ENCODE measurements at places on chromosomes 4 and X. TPM values are rescaled to one million over a fixed set of nuclear protein-coding genes. Genes with fewer than 3 reads are reported as not detected.

NKX3-2 gene
- total RNA-seq, result not detected

TMSB15C gene
- 0.10 TPM for total RNA-seq

PCDH11X gene
- total RNA-seq, result not detected

CCNB3 gene
- 0.17 TPM for total RNA-seq

MAGEA11 gene
- not detected for total RNA-seq

PNCK gene
- total RNA-seq, result 14.5 TPM

- no peak for DNase-seq
Observed at GRCh38 chr4:139540632-139541031, 15.4 kb downstream of the SETD7 start.

GRCh38 chr4:15148199-15148598, 145.9 kb downstream of the CPEB2 start:
- no peak for DNase-seq

DNA sequence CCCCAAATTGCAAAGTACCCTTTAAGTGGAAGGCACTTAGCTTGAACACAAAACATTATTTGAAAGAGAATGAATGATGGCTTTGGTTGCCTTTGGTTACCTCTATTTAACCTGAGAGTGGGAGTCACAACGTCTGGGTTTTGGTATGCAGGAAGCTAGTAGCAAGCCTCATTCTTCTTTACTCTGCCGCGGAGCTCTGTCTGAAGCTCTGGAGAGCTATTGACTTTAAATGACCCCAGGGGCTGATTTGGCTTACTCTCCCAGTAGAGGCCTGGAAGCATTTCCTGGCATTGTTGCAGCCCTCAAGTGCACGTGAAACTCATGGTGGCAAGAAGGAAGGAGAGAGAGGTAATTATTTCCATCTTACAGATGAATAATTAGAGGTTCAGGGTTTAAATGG, 81.8 kb upstream of the MAGEA4 start:
- no peak for DNase-seq

All from left ventricle myocardium superior (tissue), 1 donor.